ENCODE measurements at places on chromosomes 16 and 17. TPM values are rescaled to one million over a fixed set of nuclear protein-coding genes. Genes with fewer than 3 reads are reported as not detected.

DNA sequence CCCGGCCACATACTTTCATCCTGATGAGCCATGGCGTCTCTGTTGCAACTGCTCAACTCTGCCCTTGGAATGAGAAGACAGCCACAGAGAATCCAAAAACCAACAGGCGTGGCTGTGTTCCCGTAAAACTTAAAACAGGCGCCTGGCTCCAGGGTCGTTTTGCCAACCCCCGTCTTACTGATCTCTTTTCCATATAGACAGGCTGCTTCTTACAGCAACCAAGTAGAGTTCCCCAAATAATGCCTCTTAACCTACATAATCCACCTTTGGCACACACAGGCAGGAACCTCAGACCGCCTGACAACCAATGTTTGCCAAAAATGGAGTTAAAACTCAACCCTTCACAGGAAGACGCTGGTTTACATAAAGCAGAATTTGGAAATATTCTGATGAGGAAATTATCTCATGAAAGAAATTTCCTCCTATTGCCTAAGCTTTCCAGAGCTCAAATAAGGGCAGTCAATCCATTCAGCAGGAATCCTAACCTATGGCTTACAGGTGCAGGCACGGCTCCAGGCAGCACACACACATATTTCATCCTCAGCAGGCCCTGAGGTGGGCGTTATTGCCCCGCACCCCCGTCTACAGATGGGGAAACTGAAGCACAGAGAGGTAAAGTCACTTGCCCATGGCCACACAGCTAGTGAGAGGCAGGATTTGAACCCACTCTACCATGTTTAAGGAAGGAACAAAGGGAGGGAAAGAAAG lies 35.8 kb downstream of the LITAF start:
- DNase-seq: no peak

DNA sequence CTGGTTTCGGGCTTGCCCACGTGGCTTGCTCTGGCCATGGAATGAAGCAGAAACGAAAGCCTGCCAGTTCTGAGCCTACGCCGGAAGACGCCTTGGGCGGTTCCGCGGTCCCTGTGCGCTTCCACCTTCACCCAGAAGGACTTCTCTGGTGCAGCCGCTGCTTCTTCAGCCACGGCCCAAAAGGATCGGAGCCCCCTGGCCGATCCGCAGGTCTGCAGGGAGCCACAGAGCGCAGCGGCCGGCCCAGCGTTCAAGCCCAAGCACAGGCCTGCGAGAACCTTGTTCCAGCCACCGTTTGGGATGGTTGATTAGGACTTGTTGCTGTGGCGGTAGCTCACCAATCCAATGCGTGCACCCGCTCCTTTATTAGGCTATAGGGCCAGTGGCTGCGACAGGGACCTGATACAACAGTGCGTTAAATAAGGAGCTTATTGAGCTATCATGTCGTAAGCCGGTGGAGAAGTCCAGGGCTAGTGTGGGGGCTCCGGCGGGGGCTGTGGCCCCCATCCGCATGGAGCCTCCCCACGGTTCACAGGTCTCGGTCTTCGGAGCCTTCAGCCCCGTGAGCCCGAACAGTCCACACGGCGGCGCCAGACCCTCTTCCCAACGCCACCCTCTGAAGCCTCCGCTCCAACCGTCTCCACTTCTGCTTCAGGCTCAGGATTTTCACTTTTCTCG lies 10.2 kb upstream of the MPP2 start:
- DNase-seq: no peak

DNA sequence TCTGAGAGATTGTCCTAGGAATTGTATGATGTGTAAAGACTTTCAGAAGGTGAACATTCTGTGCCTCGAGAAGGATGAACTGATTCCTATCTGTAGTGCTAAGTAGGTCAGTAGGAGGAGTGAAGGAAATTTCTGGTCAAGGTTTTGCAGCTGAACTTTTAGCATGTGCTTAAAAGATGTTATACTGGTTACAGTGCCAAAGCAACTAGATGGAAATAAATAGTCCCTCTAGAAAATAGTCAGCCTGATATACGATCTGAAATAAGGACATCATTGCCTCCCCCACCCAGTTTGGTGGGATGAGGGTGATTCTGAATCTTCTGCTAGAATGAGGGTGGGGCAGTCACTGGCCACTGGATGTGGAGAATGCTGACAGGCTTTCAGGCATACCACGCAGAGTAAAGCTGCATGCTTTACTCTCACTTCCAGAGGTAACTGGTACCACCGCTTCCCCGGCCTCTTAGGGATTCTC lies 57.2 kb upstream of the VPS4A start:
- peak; percentile 18 for DNase-seq

Gene MT1G
- not detected for total RNA-seq

Gene PDILT
- total RNA-seq: not detected

Gene CCL16
- total RNA-seq: 0.21 TPM

Gene KCNG4
- total RNA-seq: not detected

Gene C16orf54
- total RNA-seq: 2.5 TPM

DNA sequence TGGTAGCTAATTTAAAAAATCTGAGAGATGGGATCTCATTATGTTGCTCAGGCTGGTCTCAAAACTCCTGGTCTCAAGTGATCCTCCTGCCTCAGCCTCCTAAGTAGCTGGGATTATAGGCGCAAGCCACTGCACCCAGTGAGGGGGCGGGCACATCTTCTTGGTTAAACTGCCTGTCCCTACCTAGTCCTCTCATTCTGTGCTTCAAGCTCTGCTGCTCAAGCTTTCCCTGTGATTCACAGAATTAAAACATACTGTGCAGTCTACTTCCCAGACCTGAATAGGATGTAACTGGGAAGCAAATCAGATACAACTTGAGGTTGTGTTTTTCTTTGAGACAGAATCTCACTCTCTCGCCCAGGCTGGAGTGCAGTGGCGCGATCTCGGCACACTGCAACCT lies 2.3 kb downstream of the MRPL38 start:
- no peak for DNase-seq

Gene ACSM2A
- not detected for total RNA-seq

- DNase-seq: no peak
Observed at GRCh38 chr17:70912716-70913485, 743.6 kb downstream of the KCNJ2 start.

DNA sequence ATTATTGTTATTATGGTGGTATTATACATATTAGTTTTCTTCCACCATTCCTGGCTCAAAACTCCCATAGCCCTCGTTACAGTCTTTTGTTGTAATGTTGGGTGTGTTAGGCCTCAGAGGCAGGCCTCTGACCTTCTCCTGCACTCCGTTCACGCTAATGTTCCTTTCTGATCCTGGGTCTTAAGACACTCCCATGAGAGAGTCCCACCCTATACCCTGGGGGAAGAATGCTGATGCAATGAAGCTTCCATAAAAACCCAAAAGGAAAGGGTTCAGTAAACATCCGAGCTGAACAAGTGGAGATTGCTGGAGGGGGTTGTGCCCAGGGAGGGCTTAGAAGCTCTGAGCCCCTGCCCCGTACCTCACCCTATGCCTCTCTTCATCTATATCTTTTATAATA lies 141.3 kb upstream of the NETO2 start:
- no peak for DNase-seq

DNA sequence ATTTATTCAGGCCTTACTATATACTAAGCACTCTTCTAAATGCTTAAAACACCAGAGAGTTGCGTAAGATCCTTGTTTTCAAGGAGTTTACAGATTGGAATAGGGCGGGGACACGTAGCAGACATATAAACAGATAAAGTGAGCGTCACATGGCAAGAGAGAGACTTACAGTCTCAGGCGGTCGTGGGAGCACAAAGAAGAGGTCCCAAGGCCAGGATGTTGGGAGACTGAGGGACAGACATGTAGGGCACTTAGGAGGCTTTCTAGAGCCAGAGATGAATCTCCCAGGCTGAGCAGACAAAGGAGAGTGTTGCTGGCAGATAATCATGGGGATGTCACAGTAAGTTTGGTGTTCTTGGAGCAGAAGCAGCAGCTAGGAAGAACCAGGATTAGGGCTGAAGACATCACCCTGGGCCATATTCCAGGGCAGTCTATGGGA lies 119.1 kb upstream of the ANKFN1 start:
- DNase-seq: no peak

DNA sequence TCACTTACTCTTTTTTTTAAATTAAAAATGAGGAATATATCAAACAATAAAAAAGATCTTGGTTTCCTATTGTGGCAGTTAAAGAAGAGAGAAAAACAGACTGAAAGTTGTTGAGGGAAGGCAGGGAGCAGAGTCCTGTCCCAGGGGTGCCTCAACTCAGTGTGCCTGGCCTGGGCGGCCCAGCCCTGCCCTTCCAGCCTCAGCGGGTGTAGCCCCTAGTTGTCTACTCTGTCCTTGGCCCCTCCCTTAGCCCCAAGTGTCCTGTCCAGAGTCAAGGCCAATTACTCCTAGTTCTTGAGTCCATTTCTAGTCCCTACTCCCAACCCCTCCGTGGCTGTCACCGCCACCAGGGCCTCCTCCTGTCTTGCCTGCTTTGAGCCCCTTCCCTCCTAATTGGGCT lies 52.5 kb downstream of the SMPD3 start:
- no peak for DNase-seq

- no peak for DNase-seq
Observed at GRCh38 chr16:55323637-55324271, at the start of gene IRX6. TSS of gene IRX6 (plus strand) at chr16:55324203. CDS start at chr16:55325092, 889 bp downstream.

Gene NXPH3
- 1.6 TPM for total RNA-seq

Gene AGRP
- not detected for total RNA-seq

Gene TMEM92
- total RNA-seq: 1.0 TPM

Data from urinary bladder (tissue), 4 donors.